Hematopoietic multipotent progenitor cell treated with erythropoietin and hydrocortisone succinate and interleukin-3 and kit ligand, for 6 days (in vitro differentiated cells): ENCODE measurements at places on chromosomes 11 and 22.

GRCh38 chr22:30183271-30183670 lies 63.3 kb downstream of the LIF start:
- DNase-seq = no peak

GRCh38 chr22:40401532-40401931 lies 31.1 kb downstream of the SGSM3 start:
- peak; percentile 64 for DNase-seq

DNA sequence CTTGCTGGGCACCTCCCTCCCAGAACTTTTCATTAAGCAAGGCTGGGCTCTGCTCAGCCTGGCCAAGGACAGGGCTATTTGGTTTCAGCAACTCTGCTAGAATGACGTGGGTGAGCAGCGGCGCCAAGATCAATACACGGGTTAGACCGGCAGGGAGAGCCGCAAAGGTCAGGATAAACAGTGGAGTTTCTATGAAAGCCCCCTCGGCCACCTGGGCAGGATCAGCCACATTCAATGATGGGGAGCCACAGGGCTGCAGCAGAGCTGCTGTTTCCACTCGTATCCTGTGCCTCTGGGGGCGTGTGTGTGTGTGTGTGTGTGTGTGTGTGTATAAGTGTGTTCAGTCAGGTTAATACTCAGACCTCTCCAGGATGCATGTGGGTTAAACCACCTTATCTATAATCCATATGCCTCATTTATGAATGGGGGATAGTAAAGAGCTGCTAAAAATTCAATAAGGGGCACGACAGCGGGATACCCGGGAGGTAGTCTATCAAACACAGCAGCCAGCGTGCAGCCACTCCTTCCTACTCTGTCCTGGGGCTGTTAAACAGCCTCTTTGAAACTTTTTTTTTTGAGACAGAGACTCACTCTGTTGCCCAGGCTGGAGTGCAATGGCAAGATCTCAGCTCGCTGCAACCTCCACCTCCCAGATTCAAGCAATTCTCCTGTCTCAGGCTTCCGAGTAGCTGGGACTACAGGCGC lies 34.8 kb downstream of the MYH9 start:
- no peak for DNase-seq

GRCh38 chr11:125935618-125936199 lies 10.1 kb upstream of the VSIG10L2 start:
- no peak for DNase-seq

DNA sequence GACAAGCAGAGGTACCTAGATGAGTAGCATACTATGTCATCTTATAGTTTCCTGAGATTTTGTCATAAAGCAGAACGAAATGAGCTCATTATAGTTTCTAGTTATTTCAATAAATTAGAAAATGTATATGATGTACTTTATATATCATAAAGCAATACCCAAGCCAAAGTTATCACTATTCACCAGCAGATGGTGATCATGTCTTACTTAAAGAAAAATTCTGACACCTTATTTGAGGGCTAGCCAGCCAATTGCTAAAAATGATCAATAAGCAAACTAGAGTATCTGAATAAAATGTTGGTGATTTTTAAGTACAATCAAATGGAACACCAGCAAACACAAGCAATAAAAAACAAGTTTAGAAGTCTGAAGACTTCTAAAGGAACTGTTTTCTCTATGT lies 44.1 kb downstream of the RSF1 start:
- peak; percentile 74 for DNase-seq

- DNase-seq = no peak
Observed at GRCh38 chr11:23780231-23780630, 716.6 kb upstream of the LUZP2 start.

DNA sequence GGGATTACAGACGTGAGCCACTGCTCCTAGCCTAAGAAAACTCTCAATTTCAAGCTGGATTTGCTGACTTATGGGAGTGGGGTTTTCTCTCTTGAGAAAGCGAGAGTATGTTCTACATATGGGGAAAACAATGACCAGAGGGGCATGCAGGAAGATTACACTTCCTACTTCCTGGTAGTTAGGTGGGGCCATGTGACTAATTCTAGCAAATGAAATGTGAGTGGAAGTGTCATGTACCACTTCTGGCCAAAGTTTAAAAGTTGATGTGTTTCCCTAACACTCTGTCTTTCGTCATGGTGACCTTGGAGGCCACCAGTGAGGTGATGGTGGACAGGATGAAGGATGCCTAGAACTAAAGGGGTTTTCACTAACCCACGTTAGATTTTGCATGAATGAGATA lies 50.5 kb downstream of the PARVG start:
- no peak for DNase-seq

GRCh38 chr11:71282581-71283351 lies 30.4 kb upstream of the SHANK2 start:
- no peak for DNase-seq

DNA sequence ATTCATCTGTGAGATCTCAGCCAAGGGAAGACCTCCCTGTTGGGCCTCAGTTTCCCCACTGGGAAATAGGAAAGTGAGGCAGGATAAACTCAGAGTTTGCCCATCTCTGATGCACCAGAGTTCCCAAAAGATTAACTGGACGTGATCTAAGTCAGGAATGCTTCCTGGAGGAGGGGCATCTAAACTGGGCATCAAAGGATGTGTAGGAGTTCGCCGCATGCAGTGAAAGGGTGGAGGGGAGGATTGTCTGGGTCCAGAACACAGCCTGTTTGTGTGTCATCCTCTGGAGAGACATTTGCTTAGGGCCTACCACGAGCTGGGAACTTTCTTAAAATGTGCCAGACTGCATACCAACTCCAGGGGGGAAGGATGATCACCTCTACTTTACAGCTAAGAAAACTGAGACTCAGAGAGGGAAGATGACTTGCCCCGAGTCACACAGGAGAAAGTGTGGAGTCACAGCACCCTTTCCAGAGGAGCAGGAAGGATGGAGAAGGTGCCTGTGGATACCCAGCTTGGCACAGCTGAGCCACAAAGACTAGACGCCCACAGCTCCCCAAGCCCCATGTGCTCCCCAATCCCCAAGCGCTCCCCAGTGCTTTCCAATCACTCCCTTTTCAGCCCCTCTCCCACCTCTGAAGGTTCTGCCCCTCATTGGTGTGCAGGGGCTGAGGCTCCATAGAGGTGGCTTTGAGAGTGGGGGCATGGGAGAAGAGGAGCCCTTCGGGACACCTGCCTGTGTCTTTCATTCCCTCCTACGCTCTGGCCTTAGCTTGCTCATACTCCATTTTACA lies 50.1 kb downstream of the MN1 start:
- no peak for DNase-seq

DNA sequence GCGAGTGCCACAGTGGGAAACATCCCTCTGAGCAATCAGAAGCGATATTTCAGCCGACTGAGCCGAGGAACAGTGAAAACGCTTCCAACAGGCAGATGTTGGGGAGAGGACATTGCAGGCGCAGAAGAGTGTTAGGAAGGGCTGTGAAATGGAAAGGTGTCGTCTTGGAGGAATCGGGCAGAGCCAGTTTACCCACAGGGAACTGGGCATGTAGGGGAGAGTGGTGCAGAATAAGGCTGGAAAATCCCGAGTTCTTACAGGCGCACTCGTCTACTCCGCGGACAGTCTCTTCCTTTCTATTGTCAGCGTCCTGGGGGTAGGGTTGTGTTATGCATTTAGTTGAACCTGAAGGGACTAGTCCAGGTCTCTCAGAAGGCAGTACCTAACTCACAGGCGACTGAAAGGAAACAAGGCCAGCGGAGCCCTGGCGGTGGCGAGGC lies 1.1 kb upstream of the APLP2 start:
- DNase-seq = no peak

GRCh38 chr11:44533921-44534711 lies 31.3 kb upstream of the CD82 start:
- DNase-seq = peak; percentile 52

DNA sequence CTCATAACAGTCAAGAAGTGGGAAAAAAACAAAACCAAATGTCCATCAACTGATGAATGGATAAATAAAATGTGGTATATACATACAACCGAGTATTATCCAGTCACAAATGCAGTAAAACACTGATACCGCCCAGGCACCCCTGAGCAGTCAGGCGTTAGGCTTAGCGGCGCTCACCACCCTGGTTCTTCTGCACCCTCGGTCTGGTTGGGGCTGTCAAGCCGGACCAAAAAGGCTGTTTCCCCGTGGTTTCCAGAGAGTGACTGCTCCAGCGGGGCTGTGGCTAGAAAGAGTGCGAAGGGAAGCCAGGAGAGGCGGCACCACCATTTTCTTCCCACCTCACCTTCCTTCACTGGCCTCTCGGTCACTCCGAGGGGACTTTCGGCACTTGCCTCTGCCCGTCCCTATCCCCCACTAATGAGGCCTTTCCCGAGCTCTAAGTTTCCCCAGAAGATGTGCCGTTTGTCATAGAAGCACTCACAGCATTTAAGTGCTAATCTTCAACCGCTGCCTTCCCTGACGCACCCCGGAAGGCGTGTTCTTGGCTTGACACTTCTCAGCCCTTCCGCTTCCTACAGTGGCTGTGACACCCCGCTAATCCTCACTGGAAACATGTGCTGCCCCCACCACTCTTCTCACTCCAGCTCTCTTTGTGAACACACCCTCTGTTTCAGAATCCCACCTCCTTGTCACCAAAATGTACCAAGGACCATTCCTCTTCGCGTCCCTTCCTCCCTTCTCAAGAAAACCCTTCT lies 42.4 kb downstream of the FCHSD2 start:
- DNase-seq = no peak

DNA sequence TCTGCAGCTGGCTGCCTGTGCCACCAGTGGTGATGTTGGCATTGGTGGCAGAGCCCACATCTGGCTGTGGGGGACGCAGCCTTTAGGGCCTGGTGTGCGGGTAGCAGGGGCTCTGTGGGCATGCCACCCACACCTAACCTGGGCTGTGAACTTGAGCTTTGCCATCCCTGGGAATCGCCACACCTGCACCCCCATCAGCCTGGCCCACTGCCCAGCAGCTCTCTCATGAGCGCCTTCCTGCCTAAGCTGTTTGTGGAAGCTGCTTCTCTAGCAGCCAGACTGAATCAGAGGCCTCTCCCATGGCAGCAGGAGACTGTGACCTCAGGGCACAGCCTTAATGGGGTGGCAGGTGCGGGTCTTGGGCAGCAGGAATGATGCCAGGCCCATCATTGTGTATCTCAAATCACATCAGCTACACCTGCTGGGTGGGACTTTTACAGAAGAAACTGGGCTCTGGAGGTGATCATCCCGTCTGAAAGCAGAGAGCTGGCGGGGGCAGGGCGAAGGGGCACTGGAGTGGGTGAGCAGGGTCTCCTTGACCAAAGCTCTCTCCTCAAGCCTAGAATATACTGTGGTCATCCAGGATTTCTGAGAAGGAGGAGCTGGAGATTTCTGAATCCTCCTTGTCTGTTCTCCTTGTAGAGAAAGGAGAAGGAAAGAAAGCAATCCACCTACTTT lies 17.8 kb upstream of the CARS1 start:
- no peak for DNase-seq

DNA sequence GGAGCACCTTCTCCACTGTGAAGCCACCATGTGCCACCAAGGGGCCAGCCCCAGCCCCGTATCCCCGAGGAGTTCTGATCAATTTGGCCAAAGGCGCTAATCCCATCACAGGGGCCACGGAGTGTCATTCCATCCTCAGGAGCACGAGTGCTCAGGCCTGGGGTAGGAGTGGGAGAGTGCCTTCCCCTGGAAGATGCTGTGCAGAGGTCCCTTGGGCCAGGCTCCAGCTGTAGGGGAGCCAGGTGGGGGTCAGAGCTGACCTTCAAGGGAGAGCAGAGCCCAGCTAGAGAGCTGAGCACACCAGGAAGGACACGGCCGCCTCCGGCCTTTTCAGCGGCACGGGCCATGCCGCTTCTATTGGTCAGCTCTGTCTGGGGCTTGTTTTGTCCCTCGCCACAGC lies 1459.9 kb downstream of the BRD1 start:
- DNase-seq = no peak

- no peak for DNase-seq
Observed at GRCh38 chr11:33478111-33478573, 221.0 kb downstream of the HIPK3 start.

DNA sequence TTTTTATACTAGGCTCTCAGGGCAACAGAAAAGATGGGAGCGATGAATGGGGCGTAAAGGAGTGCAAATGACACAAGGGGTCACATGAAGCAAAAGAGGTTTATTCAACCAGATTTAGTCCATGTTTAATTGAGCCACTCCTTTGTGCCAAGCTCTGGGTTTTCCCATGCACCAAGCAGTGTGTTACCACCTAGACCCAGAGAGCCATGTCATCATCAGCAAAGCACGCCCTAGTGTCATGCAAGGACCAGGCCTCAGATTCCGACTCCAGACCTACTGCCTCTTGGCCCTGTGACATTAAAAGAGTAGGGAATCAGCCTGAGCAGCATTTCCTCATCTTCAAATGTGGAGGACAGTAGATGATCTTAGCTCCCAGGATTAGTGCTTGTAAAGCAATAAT lies 1.1 kb upstream of the IGLL5 start:
- DNase-seq = no peak

DNA sequence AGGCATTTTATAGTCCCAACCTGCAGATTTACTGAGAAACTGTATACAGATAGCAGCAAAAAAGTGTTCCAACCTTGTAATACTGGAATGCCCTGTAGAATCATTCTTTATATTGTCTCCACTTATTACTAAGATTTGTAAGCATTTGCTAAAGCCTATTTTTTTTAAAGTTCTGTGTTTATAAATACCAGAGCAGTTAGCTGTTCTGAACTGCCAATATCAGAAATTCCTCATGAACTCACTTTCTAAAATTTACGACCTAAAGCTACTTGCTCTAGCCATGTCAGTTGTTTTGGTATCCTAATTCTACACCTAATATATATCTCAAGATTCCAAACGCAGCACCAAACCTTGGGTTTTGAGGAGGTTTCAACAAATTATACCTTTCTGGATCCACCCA lies 103.2 kb downstream of the C11orf65 start:
- DNase-seq = no peak

GRCh38 chr11:131685906-131686305 lies 315.5 kb downstream of the NTM start:
- DNase-seq = no peak

GRCh38 chr11:57641011-57641807 lies 8.5 kb downstream of the YPEL4 start:
- peak; percentile 88 for DNase-seq

DNA sequence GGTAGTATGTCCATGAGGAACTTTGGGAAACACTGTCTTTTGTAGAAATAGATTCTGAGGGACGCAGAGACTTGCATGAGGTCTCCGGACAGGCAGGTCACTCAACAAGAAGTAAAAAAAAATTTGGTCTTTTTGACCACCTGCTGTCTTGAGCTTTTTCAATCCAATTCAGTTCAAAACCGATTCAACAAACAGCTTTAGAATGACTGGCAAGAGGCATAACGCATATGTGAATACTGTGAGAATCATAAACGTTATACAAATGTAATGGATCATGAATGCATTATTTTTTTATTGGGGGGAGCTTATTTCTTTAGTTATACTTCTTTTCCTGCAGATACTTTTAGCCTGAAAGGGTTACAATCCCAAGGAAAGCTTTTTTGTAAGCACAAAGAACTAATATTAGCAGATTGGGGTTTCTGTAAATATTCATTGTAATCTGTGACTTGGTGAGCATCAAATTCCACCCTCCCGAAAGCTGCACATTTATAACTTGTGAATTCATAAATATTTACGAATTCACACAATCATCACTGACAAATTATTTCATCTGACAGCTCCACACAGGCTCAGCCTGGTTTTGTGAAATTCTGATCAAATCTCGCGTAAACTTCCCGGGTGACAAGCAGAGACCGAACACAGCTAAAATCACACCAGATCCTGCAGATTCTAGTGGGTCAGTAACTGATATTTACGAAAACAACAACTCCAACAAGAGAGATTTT lies 507.7 kb downstream of the MN1 start:
- DNase-seq = no peak

- no peak for DNase-seq
Observed at GRCh38 chr11:67027483-67027930, 4.6 kb downstream of the SYT12 start.
